NCI-H187 treated with DMSO at 0.1 percent for 48 hours (cell line): ENCODE measurements at places on chromosomes 3 and 15.

DNA sequence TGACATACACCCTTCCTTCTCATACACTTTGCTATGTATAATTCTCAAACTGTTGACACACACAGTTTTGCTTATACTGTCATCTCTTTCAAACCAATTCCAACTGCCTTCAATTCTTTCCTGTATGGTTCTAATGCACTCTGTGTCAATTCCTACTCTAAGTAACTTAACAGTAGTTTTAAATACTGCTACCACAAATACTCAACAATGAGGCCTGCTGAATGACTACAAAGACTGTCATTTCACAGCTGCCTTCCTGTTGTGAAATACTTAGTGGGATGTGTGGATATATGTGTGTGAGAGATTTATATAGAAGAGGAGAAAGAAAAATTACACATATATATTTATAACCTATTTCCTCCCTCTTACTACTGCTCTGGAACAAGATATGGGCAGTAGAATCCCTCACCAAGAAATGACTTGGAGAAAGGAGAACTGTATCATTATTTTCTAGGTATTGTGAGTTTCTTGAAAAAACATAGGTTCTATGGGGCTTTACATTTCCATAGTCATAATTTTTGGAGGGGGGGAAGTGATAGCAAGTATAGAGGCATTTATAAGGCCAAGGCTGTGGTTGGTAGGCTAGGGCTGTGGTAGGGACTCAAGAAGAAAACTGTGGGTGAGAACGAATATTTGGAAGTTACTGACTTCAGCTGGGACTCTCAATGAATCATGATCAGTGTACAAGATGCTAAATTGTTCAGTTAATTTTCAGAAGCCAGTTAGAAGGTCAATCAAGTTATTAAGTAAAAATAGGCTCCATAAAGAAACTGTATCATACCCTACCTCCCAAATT is 88.7 kb downstream of the ANKRD28 start:
- no peak for DNase-seq

DNA sequence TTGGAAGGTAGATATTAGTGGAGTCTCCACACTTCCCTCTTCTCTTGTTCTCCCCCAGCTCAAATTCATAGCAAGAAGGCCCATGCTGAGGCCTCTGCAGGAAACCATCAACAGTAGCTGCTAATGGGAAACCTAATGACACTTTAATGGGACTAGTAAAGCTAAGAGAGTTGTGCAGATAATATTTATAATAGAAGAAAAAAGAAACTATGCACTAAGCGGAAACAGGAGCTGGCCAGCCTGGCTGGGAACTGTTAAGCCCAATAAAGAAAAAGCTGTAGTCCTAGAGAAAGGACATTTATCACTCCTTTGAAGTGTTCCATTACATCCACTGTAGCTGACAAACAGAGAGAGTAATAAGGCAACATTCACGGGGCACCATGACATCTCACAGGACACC is 229.6 kb downstream of the IGSF11 start:
- no peak for DNase-seq

DNA sequence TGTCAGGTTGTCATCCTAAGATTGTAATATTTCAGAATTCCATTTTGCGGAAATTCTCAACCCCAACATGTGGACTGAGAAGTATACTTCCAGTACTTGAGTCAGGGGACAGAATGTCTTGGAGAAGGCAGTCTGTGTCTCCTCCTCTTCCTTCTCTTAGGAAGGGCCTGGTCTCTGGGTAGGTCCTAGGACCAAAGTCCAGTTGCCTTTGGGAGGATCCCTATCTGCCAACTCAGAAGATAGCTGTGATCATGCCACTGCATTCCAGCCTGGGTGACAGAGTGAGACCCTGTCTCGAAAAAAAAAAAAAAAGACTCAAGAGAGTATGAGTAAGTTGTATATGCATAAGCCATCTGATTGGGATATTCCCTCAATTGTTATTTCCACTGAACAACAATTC is 23.9 kb upstream of the FAM3D start:
- DNase-seq = no peak

DNA sequence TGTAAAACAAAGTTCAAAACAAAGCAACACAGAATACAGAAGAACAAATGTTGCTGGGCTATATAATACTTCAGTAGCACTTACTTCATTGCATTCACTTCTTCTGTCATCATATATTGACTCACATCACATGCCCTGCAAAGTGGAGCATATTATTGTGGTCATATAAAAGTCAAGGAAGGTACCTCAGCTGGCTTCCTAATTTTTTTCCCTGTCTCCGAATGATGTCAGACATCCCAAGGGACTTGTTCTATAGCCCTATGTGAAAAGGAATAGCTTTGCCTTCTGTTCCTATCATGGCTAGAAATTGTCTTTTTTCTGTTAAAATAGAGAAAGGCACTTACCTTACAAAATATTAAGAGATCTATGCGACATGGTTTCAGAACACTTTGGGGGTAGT is 109.4 kb downstream of the LRTM1 start:
- DNase-seq = no peak

GRCh38 chr3:190130696-190131095 is 10.0 kb upstream of the P3H2 start:
- DNase-seq = no peak

GRCh38 chr3:100740207-100740606 is 30.9 kb downstream of the TFG start:
- DNase-seq = no peak

DNA sequence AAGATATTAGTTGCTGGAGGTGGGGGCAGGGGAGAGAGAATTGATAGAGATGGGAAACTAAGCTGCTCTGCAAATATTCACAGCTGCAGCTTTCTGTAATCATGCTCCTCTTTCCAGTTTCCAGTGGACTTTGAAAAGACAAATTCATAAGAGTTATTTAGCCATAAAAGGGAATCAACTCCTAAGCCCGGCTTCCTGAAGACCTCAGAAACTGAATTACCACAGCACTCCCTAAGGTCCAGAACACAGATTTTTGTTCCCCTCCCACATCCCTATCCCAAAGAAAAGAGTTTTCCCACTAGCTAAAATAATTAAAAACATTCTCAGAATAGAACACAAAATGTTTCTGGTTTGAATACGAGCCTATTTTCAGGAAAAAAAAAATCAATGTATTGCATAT is 871.8 kb upstream of the NR2F2 start:
- no peak for DNase-seq

- no peak for DNase-seq
These were observed 2.9 kb downstream of the NCEH1 start for GRCh38 chr3:172707967-172708366.

DNA sequence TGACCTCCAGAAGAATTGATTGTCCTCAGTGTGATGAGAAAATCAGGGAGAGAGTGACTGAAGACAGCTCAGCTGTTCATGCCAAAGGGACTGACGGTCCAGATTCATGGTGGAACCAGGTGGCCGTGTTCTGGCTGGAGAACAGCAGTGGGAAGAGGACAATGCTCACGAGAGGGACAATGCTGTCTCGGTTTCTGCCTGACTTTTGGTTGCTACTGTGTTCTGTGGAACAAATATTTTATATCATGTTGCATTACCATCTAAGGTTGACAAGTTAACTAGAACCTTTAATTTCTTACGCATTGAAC is 58.0 kb upstream of the ULK4 start:
- no peak for DNase-seq

DNA sequence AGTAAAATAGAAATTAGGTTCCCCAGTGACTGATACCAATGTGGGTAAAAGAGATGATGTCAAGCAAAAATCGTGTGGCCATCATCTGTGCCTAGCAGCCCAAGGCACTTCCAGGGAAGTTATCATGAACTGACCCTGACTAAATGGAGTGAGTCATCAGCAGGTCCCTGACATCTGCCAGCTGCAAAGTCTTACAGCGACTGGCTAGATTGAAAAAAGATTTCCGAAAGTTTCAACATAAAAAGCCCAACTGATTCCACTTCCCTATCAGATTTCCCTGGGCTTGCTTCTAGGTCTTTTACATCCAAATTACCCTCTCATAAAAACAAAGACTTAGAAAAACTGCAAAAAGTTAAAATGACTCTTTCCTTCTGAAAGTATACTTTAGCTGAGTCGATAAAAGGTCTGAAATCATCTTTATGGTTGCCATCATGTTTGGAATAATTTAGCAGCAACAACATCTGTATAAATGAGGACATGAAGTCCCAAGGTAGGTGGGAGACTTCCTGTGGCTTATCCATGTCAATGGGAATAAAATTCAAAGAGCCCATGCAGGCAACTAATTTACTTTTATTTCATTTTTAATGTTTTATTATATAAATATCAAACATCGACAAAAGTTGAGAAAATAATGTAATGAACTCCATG is 342.8 kb downstream of the ERC2 start:
- DNase-seq = no peak

- no peak for DNase-seq
These were observed 39.2 kb downstream of the MASP1 start for GRCh38 chr3:187252311-187252710.

GRCh38 chr3:125062904-125063618 is 7.3 kb upstream of the HEG1 start:
- no peak for DNase-seq

DNA sequence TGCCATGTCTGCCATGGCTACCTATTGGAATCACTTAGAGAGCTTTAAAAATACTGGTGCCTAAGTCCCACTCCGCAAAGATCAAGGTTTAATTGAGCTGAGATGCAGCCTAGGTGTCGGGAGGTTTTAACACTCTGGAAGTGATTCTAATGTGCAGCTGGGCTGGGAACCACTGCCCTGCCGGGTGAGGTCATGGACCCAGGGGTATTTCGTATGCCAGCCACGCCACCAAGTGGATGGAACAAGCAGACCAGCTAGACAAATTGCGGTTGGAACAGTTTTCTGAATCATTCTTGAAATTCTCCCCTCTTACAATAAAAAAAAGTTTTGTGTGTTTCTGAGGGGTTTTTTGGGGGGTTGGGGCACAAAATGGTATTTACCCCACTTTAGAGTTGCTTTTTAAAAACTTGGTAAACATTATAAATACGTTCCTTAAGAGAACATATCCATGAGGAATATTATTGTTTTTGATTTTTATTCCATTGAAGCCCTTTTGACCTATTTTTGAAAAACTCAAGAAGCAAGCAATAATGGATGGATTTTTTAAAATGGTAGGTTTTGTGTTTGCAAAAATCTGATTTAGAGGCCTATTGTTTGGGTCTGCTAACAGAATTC is 66.2 kb upstream of the CSTA start:
- peak; percentile 37 for DNase-seq

DNA sequence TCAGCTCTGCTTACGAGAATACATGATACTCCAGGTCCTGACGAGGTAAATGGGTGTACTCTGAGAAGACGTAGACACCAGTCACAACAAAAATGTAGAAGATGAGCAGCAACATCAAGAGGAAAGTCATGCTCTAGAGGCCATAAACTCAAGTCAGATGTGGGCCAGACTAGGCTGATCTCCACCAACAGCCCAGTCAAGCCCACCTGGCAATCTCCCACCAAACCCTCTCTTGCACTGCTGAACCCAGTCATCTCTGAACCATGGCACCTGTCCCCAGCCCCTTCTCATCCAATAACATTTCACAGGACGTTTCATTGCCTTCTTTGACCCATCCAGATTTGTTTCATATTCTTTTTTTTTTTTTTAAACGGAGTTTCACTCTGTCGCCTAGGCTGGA is 10.8 kb upstream of the PDIA3 start:
- DNase-seq = no peak

- DNase-seq = no peak
These were observed 87.8 kb upstream of the MDFIC2 start for GRCh38 chr3:70400194-70400593.
